ENCODE measurements at places on chromosomes 7 and 10.

DNA sequence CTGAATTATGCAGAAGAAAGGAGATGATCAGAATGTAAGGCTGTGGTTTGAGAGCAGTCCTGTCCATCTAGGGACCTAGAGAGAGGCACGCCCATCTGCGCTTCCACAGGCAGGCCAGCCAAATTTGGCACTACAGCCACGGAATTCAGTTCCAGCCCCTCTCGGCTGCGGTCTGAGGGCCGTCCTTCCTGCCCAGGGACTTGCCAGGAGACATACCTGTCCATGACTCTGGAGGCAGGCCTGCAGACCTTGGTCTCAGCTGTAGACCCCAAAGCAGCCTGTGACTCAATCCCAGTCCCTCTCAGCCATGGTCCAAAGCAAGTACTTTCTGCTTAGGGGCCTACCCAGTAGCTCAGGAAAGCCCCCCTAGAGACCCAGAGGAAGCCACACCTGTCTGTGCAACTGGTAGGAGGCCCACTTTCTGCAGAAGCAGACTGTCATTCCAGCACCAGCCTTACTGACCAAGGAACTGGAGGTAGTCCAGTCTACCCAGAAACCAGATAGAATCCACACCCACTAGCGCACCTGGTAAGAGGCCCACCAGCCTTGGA, 720.9 kb downstream of the PARD3 start:
- DNase-seq: no peak

- DNase-seq: no peak
These were observed 16.2 kb downstream of the ZNF425 start for GRCh38 chr7:149109969-149110368.

DNA sequence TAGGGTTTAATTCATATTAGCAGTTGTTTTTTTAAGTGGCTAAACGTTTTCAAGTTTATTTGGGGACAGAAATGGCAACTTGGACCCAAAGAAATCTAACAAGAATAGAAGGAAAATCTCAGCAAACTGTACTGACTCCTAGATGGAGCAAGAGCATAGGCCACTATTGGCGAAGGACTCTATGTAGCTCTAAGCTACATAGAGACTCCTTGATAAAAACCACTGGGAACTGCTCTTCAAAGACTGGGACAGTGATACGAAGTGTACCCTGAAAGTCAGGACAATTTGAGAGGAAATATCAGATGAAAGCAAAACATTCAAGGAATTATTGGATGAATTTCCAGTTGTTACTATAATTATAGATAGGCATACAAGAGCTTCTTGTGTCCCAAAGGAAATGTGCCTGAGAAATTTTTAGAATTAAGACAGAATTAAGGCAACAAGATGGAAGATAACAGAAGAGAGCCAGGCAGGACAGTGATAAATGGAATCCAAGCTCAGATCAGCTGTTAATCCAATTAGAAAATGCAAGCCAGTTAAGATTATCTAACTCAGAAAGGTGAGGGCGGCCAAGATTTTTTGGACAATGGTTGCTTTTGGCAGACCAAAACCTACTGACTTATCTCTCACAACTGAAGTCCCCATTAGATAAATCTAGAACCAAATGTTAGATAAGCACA, 103.7 kb upstream of the IFRD1 start:
- no peak for DNase-seq

DNA sequence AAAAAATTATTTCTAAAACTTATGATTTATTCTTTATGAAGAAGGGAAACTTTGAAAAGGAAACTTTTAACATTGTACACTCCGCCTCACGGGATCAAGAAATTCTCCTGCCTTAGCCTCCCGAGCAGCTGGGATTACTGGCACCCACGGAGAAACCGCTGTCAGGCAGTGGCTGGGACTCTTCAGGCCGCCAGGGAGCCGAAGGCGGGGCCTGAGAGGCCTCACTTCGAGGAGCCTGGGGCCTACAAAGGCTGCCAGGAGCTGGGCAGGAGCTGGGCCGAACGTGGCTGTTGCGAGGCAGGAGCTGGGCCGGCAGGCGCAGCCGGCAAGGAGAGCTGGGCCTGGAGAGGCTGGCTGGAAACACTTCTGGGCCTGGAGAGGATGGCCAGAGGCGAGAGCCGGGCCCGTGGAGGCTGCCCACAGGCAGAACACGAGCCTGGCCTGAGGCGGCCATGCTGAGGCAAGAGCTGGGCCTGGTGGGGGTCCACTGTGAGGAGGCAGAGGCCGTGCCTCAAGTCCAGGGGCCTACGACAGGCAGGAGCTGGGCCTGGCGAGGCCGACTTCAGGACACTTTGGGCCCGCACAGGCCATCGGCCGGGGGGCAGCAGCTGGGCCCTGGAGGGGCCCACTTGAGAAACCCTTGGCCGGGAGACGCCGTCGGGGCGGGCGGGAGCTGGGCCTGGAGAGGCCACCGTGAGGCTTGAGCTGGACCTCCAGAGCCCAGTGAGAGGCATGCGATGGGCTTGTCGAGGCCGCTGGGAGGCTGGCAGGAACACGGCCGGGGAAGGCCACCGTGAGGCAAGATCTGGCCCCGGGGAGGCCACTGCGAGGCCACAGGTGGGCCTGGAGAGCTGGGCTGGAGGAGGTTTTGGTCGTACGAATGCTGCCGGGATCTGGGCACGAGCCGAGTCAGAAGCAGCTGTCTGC, 23.7 kb downstream of the MDH2 start:
- DNase-seq: no peak

DNA sequence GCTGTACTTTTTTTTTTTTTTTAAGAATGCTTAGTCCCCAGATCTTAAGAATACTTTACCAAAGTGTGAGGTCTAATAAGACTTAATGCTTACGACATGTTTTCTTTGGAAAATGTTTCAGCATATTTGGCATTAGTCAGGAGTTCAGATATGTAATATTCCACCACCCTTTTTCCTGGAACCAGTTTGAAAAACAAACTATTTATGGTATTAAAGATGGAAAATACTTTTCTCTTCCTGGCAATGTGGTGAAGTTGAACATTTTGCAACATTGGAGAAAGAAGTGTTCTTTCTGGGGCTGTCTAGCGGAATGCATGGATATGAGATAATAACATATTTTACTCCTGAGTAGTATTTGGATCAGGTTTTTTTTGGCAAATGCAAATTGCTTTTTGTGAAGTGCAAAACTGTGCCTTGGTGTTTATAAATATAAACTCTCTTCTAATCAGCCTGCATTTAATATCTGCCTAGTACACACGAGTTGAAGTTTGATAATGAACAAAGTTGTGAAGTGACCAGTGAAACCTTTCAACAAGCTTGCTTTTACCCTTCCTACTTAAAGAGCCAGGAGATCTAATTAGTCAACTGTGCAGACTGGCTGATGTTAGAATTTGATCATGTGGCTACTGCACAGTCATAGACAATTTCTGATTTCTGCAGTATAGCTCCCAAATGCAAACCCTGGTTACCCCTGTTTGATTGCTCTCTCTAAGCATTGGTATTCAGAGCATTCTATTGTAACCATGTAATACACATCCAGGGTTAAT, 20.9 kb downstream of the MAP3K8 start:
- DNase-seq: peak; percentile 82

GRCh38 chr7:158369866-158370265, 217.8 kb downstream of the PTPRN2 start:
- DNase-seq: no peak

GRCh38 chr7:95433952-95434556, 774 bp downstream of the PON2 start:
- no peak for DNase-seq

DNA sequence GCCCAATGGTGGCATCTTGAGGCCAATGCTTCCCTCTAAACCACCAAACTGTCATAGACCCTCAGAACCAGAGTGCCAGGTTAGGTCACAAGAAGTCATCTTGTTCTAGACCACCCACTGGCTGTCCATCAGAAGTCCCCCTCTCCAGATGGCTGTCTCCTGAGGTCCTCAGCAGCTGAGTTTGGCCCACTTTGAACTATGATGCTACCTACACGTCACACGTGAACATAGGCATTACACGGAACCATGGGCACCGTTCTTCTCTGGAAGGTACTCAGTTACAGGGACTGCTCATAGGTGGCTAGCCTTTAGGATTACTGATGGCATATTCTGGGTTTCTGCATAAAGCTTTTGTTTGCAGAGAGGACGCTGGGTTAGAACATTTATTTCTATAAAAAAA, 166.4 kb downstream of the ADAM12 start:
- no peak for DNase-seq

DNA sequence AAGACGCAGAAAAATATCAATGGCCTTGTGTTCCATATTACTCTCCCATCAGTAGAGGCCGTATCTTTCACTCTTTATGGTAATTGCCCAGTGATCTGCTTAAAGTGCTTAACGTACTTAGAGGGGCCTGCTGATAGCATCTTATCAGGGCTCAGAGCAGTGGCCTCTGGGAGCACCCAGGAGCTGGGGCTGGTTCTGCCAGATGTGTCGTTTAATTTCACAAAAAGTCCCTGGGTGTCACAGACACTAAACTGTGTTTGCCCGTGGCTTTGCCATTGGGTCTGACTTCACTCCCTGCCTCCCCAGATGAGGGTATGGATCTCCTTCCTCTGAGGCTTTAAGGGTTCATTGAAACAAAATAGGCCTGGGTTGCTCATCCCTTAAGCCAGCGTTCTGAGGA, 435.3 kb downstream of the GATA3 start:
- DNase-seq: no peak

DNA sequence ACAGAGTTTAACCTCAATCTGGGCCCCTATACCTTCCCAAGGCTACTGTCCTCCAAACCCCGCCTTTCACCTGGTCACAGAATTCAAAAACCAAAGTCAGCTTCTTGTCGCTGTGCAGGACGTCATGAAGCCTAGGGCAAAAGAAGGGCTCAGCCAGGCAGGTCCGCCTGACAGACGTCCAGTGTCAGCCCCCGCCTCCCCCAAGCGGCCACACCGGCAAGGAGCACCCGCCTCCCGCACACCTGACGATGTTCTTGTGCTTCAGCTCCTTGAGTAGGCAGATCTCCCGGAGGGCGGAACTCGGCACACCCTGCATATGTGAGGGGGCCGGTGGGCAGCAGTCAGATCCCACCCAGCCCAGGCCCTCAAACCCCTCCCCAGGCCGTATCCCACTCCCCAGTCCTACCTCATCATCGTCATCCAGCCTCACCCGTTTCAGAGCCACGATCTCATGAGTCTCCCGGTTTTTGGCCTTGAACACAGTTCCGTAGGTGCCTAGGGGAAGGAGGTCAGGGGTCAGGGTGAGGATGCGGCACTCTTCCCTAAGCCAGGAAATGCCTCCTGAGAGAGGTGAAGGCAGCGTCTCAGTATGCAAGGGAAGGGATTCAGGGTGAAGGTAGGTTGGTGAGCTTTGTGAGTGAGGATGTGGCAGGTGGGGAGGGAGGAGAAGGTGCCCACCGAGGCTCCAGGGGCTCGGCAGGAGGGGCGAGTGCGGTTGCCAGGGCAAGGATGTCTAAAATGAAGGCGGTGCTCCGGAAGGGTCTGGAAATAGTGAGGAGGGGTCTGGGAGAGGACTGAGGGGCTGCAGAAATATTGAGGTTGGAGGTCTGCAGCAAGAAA, 811 bp downstream of the CDK5 start:
- DNase-seq: no peak

GRCh38 chr10:62127975-62128374, 140.7 kb downstream of the RTKN2 start:
- DNase-seq: no peak

GRCh38 chr7:100753750-100754149, 20.4 kb downstream of the ZAN start:
- peak; percentile 52 for DNase-seq

GRCh38 chr10:19904202-19904661, 88.0 kb downstream of the PLXDC2 start:
- DNase-seq: no peak

GRCh38 chr10:127840884-127841283, 51.9 kb downstream of the CLRN3 start:
- no peak for DNase-seq

- no peak for DNase-seq
These were observed 1.5 kb downstream of the PKD1L1 start for GRCh38 chr7:47946581-47947354.

DNA sequence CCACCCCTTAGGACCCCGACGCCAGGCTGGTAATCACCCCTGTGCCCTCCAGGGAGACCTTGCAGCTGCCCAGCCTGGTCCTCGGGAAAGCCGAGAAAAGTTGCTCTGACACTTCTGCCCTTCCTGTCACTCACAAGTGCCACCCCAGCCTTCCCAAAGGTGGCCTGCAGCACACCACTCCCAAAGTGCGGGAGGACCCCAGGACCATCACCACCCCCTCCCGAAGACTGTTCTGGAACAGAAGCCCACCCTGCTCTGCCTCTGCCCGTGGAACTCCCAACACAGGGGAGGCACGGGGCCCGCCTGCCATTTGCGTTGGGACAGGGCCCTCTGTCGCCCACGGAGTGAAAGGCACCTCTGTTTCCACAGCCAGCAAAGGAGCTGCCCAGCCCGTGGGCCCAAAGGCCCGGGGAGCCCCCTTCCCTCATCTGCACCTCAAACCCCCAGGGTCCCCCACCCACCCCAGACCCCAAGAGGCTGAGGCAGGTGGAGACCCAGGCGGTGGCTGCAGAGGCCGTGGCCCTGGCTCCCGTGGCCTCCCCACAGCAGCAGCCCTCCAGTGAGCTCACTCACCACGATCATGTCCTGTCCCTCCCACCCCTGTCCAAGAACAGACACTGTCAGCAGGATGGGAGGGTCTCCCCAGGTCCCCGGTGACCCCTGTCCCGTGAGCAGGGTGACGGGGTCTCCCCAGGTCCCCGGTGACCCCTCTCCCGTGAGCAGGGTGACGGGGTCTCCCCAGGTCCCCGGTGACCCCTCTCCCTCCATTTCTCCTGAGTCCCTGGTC, 47.8 kb upstream of the PPP2R2D start:
- DNase-seq: no peak

- DNase-seq: peak; percentile 12
These were observed 258.4 kb upstream of the CACNA2D1 start for GRCh38 chr7:82701949-82702348.

DNA sequence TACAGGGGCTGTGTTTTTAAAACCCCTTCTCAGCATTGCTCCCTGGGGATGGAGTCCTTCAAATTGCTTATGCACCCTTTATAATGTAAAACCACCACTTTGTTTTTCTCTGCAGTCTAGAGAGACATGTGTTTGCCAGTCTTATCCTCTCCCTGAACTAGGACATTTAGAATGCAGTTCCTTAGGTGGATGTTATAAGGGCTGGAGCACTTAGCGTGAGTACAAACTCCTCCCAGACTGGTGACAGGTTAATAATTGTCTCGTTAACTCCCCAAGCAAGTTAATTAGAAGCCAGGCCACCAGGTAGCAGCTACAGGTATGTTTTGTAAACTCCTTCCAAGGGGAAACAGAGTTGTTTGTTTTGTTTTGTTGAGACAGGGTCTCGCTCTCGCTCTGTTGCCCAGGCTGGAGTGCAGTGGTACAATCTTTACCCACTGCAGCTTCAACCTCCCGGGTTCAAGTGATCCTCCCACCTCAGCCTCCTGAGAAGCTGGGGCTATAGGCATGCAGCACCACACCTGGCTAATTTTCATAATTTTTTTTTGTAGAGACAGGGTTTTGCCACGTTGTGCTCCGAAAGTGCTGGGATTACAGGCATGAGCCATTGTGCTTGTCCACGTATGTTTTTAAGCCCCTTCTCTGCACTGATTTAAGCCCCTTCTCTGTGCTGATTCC, 100.2 kb downstream of the FAM107B start:
- no peak for DNase-seq

GRCh38 chr7:70855373-70855772, 276.6 kb upstream of the GALNT17 start:
- no peak for DNase-seq
